ENCODE measurements at places on chromosomes 6 and 20.

- no peak for DNase-seq
Observed at GRCh38 chr20:14706555-14706954, 369.1 kb upstream of the FLRT3 start.

GRCh38 chr6:88611721-88612120, 351.7 kb downstream of the RNGTT start:
- no peak for DNase-seq

- DNase-seq = no peak
Observed at GRCh38 chr20:39825524-39825923, 863.4 kb downstream of the DHX35 start.

DNA sequence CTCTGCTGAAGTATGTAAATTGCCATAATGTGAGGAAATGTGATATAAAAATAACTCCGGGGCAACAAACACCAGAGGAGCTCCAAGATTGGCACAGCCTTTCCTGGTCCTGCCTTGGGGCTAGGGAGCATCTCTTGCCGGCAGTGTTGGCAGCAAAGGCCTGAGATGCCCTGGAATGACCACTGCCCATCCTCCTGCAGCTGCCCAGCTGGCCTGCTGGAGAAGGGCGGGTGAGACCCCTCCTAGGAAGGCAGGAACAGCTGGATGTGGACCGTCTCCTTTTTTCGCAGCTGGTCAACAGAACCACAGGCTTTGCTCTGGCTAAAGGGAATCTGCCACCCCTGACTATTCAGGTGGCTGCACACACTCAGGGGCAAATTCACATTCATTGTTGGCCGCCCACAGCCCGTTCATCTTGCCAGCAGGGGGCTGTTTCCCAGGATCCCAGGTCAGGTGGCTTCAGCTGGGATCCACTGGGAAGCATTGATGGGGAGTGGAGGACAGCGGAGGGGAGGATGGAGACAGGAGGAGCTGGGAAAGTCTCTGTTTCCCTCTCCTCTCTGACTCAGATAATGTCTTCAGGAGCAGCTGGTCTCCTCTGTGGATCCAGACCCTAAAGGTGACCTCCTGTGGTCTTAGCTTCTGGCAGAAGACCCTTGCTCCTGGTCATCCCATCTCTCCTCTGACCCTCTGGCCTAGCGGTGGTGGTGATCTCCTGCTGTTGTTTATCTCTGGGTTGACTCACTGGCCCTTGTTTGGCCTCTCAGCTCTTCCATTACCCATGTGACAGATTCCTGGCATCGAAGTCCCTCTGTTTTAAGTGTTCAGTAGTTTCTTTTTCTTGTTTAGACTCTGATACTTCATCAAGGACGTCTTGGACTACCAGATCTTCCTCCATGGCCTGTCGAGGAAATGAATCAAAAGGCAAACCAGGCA, 336.7 kb downstream of the DHX35 start:
- no peak for DNase-seq

GRCh38 chr20:3711484-3711941, 887 bp downstream of the SIGLEC1 start:
- no peak for DNase-seq

DNA sequence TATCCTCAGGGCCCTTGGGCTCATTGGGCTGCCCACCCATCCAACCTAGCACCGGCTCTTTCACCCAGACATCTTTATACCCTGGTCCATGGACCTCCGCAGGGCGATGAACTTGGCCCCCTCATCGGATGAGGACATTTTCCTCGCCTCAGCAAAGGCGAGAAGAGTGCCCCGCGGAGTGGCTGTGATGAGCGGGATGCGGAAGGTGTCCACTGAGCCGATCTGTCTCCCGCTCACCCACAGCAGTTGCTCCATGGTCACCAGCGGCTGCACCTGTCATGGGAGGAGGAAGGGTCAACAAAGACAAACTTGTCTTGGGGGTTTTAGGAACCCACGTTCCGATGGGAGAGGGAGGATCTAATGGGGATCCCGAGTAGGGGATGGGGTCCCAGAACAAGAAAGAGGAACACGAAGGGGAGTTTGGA, 690 bp downstream of the NEU1 start:
- no peak for DNase-seq

GRCh38 chr20:47382746-47383415, 26.4 kb upstream of the ZMYND8 start:
- DNase-seq = no peak

GRCh38 chr20:47311967-47312681, 44.4 kb downstream of the ZMYND8 start:
- DNase-seq = no peak

DNA sequence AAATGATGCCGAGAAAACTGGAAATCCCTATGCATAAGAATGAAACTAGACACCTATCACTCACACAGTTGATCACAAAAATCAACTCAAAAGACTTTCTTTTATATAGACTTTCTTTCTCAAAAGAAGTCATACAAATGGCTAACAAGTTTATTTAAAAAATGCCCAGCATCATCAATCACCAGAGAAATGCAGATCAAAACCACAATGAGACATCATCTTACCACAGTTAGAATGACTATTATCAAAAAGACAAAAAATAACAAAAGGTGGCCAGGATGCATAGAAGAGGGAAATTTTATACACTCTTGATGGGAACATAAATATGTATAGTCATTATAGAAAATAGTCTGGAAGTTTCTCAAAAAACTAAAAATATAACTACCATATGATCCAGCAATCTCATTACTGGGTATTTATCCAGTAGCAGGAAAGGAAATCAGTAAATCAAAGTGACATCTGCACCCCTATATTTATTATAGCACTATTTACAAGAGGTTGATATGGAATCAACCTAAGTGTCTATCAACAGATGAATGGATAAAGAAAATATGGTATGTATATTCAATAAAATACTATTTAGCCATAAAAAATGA, 3.4 kb upstream of the RNF217 start:
- no peak for DNase-seq

DNA sequence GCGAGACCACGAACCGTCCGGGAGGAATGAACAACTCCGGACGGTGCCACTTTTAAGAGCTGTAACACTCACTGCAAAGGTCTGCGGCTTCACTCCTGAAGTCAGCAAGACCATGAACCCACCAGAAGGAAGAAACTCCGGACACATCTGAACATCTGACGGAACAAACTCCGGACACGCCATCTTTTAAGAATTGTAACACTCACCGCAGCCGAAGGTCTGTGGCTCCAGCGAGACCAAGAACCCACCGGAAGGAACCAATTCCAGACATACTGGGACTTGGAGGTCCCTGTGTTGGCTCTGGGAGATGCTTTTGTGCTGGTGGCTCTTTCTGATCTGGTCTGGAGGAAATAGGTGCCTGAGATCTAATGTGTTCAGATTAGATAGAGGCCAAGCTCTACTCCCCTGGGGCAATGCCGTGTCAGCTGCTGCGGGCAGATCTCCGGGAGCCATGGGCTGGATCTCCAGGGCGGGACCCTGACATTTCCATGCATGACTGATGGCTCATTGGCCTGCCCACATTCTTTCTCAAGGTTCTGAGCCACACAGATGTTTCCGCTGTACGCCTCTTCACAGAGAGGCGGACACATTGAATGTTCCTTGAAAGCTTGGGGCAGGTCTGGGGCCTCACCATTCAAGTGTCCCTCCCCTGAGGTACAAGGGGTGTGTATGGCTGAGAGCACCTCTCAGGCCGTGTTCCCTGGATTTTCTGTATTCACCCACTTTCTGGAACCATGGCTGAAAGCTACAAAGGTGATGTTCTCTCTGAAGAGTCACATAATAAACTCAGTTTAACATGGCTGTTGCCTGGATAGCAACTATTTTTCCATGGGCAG, 29.3 kb downstream of the GMPR start:
- no peak for DNase-seq

DNA sequence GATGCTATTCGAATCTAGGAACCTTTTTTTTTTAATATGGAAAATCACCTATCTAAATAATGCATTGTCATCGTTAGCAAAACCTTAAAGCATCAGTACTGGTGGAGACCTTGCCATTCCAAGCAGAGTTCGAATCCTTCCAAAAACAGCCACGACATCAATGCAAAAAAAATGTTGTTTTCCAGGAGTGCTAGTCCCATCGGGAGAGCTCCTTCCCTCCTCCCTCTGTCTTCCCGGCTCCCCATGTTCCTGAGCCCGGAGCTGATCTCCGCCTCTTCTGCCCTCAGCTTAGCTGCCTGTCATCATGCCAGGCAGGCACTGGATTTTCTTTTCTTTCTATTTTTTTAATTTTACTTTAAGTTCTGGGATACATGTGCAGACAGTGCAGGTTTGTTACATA, 153.6 kb upstream of the QKI start:
- no peak for DNase-seq

DNA sequence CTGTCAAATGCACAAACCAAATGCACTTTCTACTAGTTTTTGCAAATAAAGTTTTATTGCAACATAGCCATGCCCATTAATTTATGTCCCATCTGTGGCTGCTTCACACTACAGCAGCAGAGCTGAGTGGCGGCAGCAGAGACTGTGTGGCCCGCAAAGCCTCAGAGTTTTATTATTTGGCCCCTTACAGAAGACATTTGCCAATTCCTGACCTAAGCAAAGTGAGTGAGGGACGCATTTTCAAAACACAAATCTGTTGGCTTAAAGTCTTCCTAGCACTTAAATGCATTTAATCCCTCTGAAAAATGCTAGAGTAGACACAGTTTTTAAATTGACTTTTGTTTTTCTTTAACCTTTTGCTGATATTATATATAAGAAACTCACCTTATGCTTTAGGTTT, 126.4 kb downstream of the PHACTR3 start:
- DNase-seq = no peak

GRCh38 chr6:106519460-106520394, 109.6 kb downstream of the RTN4IP1 start:
- DNase-seq = no peak

DNA sequence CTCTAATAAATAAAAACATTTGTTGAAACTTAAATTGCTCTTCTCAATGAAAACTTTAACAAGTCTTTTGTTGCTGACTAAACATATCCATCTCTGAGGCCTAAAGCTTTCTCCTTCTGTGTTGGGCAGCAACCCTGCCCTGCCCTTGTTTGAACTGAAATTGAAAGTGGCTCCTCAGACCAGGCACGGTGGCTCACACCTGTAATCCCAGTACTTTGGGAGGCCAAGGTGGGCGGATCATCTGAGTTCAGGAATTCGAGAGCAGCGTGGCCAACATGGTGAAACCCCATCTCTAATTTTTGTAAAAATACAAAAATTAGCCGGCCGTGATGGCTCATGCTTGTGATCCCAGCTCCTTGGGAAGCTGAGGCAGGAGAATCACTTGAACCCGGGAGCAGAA, 29.2 kb upstream of the GNRH2 start:
- no peak for DNase-seq

- DNase-seq = no peak
Observed at GRCh38 chr20:58617158-58617557, 33.9 kb upstream of the STX16 start.

GRCh38 chr20:33310327-33310899, 27.4 kb downstream of the BPIFB1 start:
- DNase-seq = no peak

DNA sequence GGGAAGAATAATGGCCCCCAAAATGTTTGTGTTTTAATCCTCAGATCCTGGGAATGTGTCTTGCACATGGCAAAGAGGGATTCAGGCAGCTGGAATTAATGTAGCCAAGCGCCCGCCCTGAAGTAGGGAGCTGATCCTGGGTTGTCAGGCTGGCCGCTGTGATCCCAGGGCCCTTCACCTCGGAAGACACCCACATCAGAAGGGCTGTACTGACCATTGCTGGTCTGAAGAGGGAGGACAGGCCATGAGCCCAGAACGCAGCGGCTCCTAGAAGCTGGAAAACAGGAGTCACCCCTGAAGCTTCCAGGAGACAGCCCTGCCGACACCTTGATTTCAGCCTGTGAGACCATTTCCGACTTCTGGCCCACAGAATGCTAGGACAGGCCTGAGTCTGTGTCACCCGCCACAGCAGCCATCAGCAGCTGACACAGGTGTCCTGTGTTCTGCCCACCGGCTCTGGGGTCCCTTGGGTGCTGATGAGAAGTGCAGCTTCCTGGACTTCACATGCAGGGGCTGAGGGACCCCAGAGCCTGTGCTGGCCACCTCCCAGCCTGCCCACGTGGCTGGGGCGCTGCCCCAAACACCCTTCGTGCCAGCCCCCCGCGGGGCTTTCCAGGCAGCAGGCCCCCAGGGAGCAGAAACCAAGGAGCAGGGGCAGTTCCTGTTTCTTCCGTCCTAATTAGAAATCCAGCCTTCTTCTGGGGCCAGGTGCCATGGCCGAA, 86.3 kb downstream of the ERMARD start:
- DNase-seq = no peak

GRCh38 chr6:6508643-6509042, 79.9 kb upstream of the LY86 start:
- no peak for DNase-seq

GRCh38 chr6:5378331-5378730, 117.0 kb downstream of the FARS2 start:
- no peak for DNase-seq

- no peak for DNase-seq
Observed at GRCh38 chr6:27972750-27973149, 15.7 kb downstream of the OR2B6 start.

DNA sequence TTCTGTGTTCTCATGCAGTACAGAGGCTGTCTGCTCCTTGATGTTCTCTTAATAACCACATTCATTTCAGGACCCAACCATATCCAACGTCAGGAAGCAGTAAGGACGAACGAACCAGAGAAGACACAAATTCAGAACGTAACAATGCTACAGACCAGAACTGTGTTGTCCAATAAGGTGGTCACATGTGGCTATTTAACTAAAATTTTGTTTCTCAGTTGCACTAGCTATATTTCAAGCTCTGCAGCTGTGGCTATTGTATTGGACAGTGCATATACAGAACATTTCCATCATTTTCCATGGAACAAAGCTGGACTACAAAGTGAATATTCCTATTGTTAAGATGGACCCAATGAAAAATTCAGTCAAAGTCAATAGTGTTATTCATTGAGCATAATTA, 27.0 kb downstream of the MAP7 start:
- DNase-seq = no peak

DNA sequence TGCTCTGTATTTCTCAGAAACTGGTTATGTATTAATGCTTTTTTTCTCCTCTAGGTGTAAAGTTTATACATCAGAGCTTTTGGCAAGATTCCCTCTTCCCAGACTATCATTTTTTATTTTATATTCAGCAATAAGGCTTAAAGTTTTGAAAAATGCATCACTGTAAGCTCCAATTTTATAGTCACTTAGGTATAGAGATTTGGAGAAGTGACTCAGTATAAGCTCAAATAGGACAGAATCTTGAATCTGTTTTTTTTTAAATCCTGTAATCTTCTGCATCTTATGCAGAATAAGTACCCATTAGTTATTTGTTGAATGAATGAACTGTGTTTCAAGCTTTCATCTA, 1.0 kb downstream of the NCOA7 start:
- no peak for DNase-seq

DNA sequence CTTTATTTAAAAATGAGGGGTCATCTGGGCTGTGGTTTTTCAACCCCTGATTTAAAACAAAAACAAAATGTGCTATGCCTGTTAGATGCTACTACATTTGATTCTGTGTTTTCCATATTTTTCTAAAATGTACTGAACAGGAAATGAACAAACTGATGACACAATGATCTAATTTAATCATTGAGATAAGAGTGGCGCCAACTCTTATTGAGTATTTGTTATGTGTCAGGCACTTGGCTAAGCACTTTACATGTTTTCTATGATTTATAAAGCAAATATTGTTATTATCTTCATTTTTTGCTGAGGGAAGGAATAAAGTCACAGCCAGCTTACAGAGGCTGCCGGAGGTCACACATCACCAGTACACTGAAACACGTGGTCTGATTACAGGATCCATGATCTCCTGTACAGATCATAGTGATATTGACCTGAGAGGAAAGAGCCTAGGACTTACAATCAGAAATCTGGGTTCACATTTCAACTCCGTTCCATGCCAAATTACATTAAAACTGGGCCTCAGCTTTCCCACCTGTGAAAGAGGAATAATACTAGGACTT, 166.7 kb downstream of the ESR1 start:
- no peak for DNase-seq
